ENCODE measurements at places on chromosomes 5 and 9. TPM values are rescaled to one million over a fixed set of nuclear protein-coding genes. Genes with fewer than 3 reads are reported as not detected.

The CER1 gene
- not detected for polyA plus RNA-seq

The CBY3 gene
- polyA plus RNA-seq = 0.61 TPM

The CNTFR gene
- 53.8 TPM for polyA plus RNA-seq

The PFN3 gene
- not detected for polyA plus RNA-seq

The ABITRAM gene
- polyA plus RNA-seq = 12.2 TPM

The IL9 gene
- polyA plus RNA-seq = not detected

The SLC23A1 gene
- polyA plus RNA-seq = 0.48 TPM

The PCDHB15 gene
- polyA plus RNA-seq = 9.4 TPM

The ECSCR gene
- 29.6 TPM for polyA plus RNA-seq

The CKMT2 gene
- 75.1 TPM for polyA plus RNA-seq

The SMIM23 gene
- polyA plus RNA-seq = not detected

The LRRC70 gene
- polyA plus RNA-seq = 3.1 TPM

The MAMDC2 gene
- polyA plus RNA-seq = 5.4 TPM

The GABBR2 gene
- polyA plus RNA-seq = 0.63 TPM

The PCDHB13 gene
- polyA plus RNA-seq = 2.8 TPM

The NDOR1 gene
- 10.5 TPM for polyA plus RNA-seq
